ENCODE measurements at places on chromosomes 1 and 21.

GRCh38 chr1:111980686-111981085 lies 8.8 kb downstream of the KCND3 start:
- ATAC-seq: no peak

DNA sequence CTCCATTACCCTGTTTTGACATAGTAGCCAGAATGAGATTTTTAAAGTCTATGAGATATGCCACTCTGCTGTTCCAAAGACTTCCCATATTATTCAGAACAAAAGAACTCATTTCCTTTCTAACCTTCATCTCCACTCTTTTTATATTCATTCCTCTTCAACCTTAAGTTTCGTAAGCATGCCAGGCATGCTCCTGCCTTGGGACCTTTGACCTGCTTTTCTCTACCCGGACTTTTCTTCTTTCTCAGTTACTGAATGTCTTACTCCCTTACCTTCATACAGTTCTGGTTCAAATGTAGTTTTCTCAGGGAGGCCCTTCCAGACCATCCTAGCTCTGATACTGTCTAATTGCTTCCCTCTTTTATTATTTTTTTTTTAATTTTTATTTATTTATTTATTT lies 81.1 kb downstream of the TNNI3K start:
- no peak for ATAC-seq

- peak; percentile 45 for ATAC-seq
Measured at GRCh38 chr1:59903141-59903754, 23.3 kb downstream of the CYP2J2 start.

DNA sequence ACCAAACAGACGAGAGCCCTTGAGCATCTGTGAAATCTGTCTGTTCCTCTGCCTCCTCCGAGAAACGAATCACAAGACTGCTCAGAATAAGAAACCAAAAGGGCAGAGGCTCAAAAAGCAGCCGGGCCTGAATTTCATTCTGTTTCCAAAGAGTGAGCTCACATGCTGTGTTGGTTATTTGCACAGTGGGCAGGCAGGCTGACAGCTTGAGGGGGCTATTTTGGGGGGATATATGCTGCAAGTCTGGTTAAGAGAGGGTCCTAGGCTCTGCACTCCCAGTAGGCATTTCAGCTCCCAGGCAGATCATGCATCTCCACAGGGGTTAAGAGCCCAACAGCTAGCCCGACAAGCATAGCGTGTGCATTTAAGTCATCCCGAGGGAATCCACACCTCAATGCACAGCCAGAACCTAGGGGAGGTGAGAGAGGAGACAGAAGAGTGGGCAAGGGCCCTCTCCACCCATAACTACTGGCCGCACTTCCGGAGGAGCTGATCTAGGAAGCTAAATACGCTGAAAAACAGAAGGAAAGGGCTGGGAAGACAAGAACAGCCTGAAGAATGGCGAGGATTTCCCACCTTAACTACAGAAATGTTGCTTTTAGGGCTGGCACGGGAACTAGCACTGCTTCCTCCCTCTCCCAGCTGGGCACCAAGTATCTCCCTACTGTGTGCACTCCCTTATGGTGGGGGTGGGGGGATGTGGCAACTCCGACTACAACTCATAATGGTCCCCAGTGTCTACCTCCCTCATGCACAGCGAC lies 3.7 kb downstream of the PGBD5 start:
- no peak for ATAC-seq

DNA sequence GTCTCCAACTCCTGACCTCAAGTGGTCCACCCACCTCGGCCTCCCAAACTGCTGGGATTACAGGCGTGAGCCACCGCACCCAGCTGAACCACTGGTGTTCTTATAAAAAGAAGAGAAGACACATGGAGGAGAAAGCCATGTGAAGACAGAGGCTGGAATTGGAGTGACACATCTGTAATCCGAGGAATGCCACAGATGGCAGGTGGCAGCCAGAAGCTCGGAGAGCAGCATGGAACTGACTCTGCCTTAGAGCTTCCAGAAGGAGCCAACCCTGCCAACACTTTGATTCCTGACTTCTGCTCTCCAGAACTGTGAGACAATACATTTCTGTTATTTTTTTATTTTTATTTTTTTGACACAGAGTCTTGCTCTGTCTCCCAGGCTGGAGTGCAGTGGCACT lies 59.0 kb upstream of the ATP2B4 start:
- no peak for ATAC-seq

DNA sequence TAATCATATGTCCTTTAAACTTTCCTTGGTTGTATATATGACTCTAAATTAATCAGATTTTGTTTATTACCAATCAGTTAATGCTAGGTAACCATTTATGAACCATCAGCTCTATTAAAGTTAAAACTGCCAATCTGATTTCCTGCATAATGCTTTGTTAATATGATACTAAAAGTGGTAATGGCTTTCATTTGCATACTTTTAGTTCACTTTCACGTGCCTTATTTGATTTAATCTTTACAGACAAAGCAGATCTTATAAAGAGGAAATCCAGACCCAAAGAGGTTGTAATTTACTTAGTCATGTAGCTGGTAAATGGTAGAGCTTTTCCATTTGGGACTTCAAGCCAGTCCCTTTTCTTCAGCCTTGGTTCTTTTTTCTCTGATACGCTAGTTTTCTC lies 61.3 kb downstream of the CLIC4 start:
- no peak for ATAC-seq

- ATAC-seq: peak; percentile 88
Measured at GRCh38 chr21:29078869-29079767, 5.7 kb upstream of the CCT8 start.

- ATAC-seq: no peak
Measured at GRCh38 chr1:118995312-118996016, 7.3 kb upstream of the TBX15 start.

DNA sequence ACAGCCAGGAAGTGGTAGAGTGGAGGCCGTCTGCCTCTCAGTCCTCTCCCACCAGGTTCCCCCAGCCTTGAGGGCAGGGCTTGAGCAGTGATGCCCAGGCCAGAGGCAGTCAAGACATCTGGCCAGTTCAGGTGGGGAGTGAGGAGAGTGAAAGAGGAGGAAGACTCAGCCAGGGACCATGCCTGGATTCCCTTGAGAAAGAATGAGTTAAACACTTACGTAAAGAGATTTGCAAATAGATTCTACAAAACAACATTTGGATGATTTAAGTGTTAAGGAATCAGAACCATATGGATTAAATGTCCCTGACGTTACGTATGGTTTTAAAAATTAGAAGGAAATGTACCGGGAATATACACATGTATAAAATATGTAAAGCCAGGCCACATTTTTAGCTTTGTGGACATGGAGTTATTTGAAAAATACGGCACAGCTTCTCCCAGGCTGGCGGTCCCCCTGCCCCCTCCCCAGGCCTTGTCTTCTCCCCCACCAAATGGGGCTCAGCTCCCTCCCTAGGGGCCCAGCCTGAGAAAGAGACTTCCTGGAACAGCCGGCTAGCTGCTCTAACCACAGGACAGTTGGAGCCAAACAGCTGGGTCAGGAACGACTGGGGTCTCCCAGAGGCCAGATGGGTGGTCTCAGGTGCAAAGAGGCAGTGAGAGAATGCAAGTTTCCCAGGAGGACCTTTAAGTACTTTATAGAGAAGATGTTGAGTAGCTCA lies 188.3 kb upstream of the EDN2 start:
- no peak for ATAC-seq

- no peak for ATAC-seq
Measured at GRCh38 chr1:19622204-19622603, 21.9 kb upstream of the NBL1 start.

- ATAC-seq: no peak
Measured at GRCh38 chr21:28688381-28688780, 304.3 kb downstream of the LTN1 start.

DNA sequence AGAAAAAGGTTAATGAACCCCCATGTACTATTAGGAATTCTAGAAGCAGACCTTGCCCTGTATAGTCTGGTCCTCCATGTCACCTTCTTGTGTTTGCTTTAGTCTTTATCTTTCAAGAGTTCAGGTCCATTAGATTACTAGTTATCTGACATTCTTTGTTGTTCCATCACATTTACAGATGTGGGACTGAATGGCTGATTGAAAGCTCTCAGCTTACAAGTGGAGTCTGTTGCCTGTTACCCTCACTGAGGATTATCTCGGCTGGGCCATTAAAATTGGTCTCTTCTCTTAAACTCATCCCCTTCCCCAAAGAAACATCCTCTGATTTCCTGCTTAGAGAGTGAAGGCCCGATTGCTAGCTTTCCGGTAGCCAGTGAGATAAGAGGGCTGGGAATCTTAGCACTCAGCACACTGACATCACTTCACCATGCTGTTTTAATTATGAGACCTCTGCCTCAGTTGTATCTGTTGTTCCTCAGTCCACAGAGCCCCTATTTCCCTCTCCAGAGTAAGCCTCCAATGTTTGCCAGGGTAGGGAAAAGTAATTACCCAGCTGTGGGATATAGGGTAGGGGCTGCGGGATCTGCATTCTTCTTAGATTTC lies 76.8 kb downstream of the LPGAT1 start:
- ATAC-seq: no peak

DNA sequence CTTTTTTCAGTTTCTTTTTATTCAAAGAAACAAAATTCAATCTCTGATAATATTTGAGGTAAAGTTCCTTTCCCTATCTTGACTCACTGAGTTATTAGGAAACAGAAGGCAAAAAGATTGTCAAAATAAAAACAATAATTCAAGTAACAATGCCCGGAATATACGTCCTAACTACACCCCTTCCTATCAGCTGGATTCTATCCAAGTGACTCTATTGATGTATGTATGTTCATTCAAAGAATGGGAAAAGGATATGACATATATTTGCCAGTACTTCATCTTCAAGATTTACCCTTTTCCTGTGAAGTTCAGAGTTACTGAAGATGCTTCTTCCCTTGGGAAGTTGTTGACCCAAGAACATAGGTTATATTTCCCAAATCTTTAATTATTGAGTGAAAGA lies 13.7 kb downstream of the SPRTN start:
- no peak for ATAC-seq

- no peak for ATAC-seq
Measured at GRCh38 chr1:235953801-235954200, 87.1 kb upstream of the LYST start.

DNA sequence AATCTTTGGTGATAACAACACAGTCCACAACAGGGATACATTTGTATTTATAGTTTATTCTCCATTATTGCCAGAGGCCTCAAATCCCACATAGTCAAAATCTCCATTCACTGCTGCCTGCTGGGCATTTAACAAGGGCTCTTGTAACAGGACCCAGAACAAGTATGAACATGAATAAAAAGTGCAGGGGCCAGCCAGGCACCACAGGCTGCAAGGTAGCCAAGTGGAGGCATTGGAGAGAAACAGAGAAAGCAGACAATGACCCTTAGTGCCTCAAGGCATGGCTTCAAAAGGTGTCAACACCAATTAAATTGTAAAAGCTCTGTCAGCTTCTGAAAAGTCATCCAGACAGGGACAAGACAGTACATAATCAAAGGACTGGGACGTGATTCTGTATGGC lies 116.8 kb downstream of the ATP6V1G3 start:
- ATAC-seq: no peak

GRCh38 chr1:64171246-64171645 lies 32.2 kb upstream of the UBE2U start:
- ATAC-seq: no peak

GRCh38 chr1:174976436-174977108 lies 23.2 kb upstream of the CACYBP start:
- no peak for ATAC-seq

- no peak for ATAC-seq
Measured at GRCh38 chr21:42650441-42651421, 2.7 kb upstream of the PDE9A start.

DNA sequence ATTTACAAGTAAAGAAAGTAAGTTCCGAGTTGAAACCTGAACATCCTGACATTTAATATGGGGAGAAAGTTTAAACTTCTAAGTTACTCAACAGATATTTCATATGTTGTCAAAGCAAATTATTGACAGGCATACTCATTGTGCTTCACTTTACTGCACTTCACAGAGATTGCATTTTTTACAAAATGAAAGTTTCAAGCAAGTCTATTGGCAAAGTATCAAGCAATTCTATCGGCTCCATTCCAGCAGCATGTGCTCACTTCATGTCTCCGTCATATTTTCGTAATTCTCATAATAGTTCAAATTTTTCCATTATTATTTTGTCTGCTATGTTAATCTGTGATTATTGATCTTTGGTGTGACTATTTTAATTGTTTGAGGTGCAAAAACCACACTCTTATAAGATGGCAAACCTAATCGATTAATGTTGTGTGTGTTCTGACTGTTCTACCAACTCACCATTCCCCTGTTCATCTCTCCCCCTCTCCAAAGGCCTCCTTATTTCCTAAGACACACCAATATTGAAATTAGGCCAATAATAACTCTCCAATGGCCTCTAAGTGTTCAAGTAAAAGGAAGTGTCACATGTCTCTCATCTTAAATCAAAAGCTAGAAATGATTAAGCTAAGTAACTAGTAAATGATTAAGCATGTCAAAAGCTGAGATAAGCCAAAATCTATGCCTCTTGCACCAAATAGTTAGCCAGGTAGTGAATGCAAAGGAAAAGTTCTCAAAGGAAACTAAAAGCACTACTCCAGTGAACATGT lies 68.2 kb upstream of the BCL9 start:
- no peak for ATAC-seq

- no peak for ATAC-seq
Measured at GRCh38 chr1:96038636-96039035, 682.9 kb upstream of the PTBP2 start.

- ATAC-seq: no peak
Measured at GRCh38 chr21:36565540-36565939, 85.6 kb upstream of the CLDN14 start.

GRCh38 chr1:153253693-153254092 lies 5.8 kb upstream of the LORICRIN start:
- no peak for ATAC-seq

- ATAC-seq: no peak
Measured at GRCh38 chr1:86489242-86489878, 20.6 kb downstream of the CLCA1 start.

GRCh38 chr1:55302972-55303371 lies 87.8 kb upstream of the USP24 start:
- ATAC-seq: no peak

- ATAC-seq: no peak
Measured at GRCh38 chr1:151828921-151829320, 2.7 kb downstream of the RORC start.

GRCh38 chr1:199132006-199132405 lies 493.2 kb downstream of the PTPRC start:
- no peak for ATAC-seq

GRCh38 chr1:52920791-52921291 lies 699 bp downstream of the ECHDC2 start:
- ATAC-seq: peak; percentile 55

DNA sequence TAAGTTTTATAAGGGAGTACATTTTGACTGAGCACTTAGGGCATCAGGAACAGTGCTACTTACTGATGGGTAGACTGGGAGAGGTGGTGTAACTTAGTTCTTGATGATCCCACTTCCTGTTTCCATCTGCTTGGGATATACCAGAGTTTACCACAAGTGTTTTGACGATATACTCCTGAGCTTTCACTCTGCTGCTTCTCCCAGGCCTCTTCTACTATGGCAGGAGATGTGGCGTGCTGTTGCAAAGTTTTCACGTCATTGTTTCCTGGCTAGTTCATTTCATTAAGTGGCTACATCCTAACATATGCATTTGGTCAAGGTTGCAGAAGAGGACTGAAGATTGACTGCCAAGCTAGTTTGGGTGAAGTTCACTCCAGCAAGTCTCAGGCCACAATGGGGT lies 41.3 kb upstream of the LAMC2 start:
- ATAC-seq: no peak

All from stimulated activated memory B cell treated with anti-CD40 and anti-IgM and Interleukin-4, amounts not matched to agents 10 μg/mL and 1 μg/mL and 100 μg/mL, for 72 hours (primary cell).